Hematopoietic multipotent progenitor cell (in vitro differentiated cells): ENCODE measurements at places on chromosomes 16 and 17. TPM values are rescaled to one million over a fixed set of nuclear protein-coding genes. Genes with fewer than 3 reads are reported as not detected.

DNA sequence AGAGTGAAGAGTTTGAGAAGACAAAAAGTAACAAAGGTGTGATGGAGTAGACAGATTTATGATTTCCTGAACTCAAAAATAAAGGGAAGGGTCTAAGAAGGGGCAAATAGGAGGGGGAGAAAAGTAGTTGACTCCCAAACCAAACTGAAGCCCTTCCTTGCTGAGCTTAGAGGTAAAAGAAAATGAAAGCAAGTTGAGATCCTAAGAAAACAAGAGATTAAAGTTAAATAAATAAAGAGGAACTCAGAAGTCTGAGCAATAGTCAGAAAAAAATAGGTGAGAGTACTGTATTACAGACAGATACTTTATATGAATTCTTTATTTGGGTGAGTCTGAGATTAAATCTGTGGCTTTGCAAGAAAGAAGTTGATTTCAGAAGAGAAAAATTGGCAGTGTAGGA, 3.3 kb upstream of the PSMD12 start:
- peak; percentile 36 for DNase-seq

- DNase-seq: no peak
Measured at GRCh38 chr17:32303781-32304288, 38.1 kb downstream of the C17orf75 start.

DNA sequence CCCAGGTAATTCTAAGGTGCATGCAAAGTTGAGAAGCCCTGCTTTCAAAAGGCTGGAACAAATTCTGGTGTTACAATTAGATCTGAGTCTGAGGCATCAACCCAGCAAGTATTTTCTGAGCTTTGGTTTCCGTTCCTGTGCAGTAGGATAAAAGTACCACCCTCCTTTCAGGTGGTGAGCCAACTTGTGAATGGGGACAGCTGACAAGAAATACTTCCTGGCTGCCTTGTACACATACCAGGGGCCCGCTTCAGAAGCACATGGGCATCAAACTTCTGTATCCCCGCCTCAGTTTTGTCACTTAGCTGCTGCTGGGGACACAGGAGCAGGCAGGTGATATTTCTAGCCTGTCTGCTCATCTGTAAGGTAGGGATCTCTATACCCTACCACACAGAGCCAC, 252.2 kb downstream of the CPPED1 start:
- DNase-seq: no peak

Gene MT4
- not detected for total RNA-seq

GRCh38 chr16:46826631-46827030, 4.3 kb downstream of the C16orf87 start:
- DNase-seq: no peak

GRCh38 chr17:75086496-75087181, 1.1 kb upstream of the SLC16A5 start:
- no peak for DNase-seq

DNA sequence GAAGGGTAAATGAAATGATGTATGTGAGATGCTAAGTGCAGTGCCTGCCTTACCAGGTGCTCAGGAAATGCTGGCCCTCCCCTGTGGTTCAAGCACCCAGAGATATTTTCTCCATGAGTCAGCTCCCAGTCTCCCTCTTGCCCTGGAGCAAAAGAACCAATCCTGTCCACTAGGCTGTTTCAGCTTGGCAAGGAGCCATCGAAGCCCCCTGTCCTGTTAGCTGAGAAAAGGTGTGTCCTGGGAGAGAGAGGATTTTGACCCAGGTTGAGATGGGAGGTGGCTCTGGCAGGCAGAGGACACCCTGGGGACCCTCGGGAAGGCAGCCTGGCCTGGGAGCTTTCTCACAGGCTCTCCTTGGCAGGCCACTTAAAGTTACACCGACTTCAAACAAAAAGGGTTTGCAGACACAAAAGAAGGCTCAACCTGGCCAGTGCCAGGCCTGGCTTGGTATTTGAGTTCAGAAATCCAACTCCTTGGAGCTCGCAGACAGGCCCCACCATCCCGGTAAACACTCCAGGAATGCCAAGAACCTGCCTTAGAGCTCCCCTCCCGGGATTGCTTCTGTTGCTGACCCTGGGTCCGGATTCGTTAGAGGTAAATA, 29.6 kb downstream of the NTN1 start:
- no peak for DNase-seq

Gene MT1F
- 4.6 TPM for total RNA-seq
